ENCODE measurements at places on chromosomes 1 and 21.

DNA sequence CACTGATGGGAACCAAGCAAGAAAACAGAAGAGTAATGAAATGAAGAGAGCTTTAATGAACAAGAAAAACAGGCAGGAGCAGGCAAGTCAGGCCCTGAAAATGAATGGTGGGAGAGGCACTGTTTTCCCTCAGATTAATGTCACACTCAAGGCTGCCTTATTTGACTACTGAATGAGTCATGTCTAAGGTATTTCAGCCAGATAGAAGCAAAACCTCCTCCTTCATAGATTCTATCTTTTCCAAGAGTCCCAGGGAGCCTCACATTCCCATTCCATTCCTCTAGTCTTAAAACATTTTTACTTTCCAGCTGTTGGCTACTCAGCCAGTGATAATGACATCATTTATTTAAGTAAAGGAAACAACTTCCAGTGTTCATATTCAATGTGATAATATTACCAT lies 228.4 kb upstream of the NRIP1 start:
- no peak for DNase-seq

GRCh38 chr1:232634096-232634495 lies 4.2 kb upstream of the SIPA1L2 start:
- no peak for DNase-seq

- no peak for DNase-seq
Observed at GRCh38 chr1:202235856-202236837, 42.5 kb downstream of the LGR6 start.

- no peak for DNase-seq
Observed at GRCh38 chr1:172826096-172826741, 167.3 kb downstream of the FASLG start.
